ENCODE measurements at places on chromosomes 2 and 18.

GRCh38 chr2:28752631-28753376 lies 1.2 kb downstream of the PPP1CB start:
- peak; percentile 30 for DNase-seq

DNA sequence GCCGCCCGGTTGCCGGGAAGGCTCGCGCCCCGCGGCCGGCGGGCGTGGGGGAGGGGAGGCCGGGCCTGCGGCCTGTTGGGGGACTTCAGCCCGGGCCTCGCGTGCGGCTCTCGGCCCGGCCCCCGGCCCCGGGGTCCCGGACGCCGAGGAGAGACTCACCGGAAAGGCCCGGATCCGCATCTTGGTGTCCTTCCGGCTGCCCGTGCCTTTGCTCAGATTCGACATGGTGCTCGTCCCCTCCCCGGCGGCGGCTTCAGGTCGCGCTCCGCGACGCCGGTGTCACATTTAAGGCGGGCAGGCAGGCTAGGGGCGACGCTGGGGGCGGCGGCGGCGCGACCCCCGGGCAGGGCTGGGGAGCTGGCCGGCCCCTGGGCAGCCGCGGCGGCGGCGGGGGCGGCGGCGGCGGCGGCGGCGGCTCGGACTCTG lies 365 bp downstream of the CUL3 start:
- peak; percentile 70 for DNase-seq

- no peak for DNase-seq
Measured at GRCh38 chr2:66633631-66634030, 198.7 kb downstream of the MEIS1 start.

- no peak for DNase-seq
Measured at GRCh38 chr2:179995741-179996515, 11.2 kb downstream of the CWC22 start.

- no peak for DNase-seq
Measured at GRCh38 chr2:161972232-161972631, 101.8 kb downstream of the DPP4 start.

- DNase-seq = no peak
Measured at GRCh38 chr18:48879008-48879431, 71.7 kb downstream of the SMAD7 start.

DNA sequence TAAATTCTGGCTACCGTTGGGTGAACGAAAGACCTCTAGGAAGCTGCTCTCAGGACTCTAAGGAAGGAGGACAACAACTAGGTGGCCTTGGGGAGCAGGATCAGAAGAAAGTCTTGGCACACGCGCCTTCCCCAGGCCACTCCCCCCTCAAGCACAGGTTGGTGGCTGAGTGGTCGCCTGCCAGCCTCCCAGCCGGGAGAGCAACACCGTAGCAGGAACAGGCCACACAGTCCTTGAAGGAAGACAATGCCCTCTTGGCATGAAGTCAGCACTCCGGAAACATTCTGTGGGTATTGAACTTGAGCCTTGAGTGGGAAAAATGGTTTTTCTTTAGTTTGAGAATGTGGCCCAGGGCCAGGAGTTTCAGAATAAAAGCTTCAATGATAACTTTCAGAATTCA lies 87.4 kb upstream of the AGAP1 start:
- no peak for DNase-seq

DNA sequence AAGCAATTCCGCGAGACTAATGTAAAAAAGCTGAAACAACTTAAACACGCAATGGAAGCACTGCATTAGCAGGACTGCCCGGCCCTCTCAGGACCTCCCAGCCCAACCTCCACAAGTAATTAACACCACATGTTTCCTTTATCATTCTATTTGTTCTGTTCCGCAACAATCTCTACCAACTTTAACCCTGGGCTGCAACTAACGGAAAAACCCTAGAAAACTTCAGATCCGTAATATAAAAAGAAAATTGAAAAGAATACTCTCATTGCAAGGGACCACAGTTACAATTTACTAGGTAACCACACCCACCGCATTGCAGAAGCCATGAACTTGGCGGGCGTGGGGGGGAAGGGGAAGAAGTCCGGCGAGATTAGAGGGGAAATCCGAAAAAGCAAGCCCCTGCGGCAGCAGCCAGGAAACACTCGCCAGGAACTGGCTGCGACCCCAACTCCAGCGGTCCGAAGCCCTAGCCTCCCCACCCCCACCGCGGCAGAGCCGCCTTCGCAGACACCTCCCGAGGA lies 1.2 kb downstream of the EPB41L3 start:
- DNase-seq = peak; percentile 51

- DNase-seq = no peak
Measured at GRCh38 chr18:71442731-71443141, 1101.4 kb downstream of the CBLN2 start.

DNA sequence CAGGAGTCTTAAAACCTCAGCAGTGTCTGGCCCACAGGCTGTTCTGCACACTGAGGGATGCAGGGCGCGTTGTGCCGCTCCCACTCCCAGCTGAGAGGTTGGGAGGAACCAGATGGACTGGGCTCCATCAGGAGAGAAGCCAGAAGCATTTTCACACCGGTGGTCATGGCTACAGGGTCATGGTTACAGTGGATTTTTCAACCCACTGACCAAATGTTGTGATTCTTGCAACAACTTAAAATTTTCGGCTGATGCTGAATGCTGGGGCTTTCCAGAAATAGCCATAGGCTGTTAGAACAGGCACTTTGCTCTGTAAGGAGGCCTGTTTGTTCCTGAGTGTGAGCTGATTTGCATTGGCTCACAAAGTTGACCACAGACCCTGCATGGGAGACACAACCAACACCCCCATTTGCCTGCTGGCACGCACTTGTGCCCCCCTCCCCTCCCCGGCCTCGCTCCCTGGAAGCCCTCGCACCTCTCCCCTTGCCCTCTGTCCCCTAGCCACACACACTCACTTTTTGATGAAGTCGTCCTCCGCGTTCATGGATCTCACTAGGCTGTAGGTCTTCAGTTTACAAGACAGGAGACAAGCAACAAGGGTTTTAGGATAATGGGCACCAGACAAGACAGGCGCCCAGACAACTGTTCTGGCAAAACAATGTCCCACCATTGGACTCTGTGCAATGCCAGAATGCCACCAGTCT lies 3.4 kb downstream of the LPIN1 start:
- no peak for DNase-seq
